ENCODE measurements at places on chromosomes 1 and 21. TPM values are rescaled to one million over a fixed set of nuclear protein-coding genes. Genes with fewer than 3 reads are reported as not detected.

DNA sequence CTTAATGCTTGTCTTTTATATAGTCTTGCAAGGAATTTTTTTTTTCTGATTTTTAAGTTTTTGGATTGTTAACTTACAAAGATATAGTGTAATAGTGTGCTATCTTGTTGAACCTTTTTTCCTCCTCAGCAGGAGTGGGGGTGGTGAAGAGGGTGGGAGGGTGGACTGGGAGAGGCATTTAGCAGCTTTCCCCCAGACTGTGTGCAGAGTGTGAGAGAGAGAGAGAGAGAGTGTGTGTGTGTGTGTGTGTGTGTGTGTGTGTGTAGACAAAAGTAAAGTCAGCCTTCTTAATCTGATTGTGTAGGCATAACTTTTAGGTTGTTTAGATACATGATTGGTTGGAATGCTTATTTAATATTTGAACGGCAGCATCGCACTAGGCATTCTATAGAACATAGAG lies 4.9 kb downstream of the CAMTA1 start:
- H3K36me3 ChIP-seq, result peaks cover 5% of the 10 kb centered on the region
- DNase-seq, result no peak
- no peak overlapping the region for H3K27ac ChIP-seq
- no peak overlapping the region for H3K4me3 ChIP-seq
- no peaks in the 10 kb centered on the region for H3K27me3 ChIP-seq

- no peaks in the 10 kb centered on the region for H3K36me3 ChIP-seq
- H3K4me3 ChIP-seq, result no peak overlapping the region
- H3K27ac ChIP-seq, result no peak overlapping the region
Measured at GRCh38 chr1:25700144-25700523, 83.5 kb downstream of the MAN1C1 start.

- H3K4me1 ChIP-seq, result peaks cover 3% of the 10 kb centered on the region
- H3K4me3 ChIP-seq, result no peak overlapping the region
- DNase-seq, result peak; percentile 70
- H3K36me3 ChIP-seq, result no peaks in the 10 kb centered on the region
Measured at GRCh38 chr1:111747282-111747734, 8.1 kb upstream of the INKA2 start.

DNA sequence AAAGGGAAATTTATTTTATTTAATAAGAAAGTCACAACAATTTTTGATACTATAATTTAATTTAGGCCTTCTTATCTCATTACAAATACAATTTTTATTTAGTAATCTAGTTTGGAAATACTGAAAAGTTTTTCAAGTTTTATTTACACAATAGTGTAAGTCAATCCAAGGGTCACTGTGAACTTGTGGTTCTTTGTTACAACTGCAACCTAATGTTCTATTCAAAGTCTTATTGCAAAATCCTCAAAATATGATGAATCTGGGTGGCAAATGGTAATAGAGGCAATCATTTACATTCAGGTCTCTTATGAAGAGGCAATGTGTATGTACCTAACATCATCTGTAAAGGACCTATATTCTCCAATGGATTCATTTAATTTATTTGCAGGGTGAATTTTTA lies 421.2 kb downstream of the DPYD start:
- DNase-seq, result no peak
- H3K27me3 ChIP-seq, result no peaks in the 10 kb centered on the region
- no peaks in the 10 kb centered on the region for H3K4me1 ChIP-seq
- no peaks in the 10 kb centered on the region for H3K36me3 ChIP-seq

SV2A gene
- 52.9 TPM for total RNA-seq
